ENCODE measurements at places on chromosomes 7 and 10.

DNA sequence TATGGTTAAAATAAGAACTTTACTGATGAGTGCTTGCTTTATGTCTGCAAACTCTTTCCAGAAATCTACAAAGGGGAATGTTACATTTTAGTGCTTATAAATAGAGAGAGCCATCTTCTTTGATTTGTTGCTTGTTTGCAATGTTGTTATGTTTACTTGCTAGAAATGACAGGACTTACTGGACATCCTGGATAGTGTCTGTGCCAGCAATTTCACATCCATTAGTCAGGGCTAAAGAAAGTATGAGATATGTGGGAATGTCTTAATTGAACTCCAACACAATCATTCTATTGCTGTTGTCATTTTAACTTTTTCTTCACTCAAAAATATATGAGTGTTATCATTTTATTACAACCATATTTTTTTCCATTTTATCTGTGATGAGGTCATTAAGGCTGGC is 453.2 kb downstream of the TNS3 start:
- no peak for DNase-seq

DNA sequence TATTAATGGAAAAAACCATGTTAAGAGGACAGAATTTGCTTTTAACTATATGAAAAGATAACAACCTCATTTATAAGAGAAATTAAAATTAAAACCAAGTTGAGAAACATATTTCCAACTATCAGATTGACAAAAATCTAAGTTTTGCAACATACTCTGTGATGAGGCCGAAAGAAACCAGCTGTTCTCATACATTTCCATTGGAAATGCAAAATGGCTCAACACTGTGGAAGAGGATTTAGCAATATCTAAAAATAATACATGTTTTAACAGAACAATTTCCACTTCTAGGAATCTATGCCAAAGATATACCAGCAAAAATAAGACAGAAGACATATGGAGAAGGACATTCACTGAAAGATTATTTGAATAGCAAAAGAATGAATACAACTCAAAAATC is 268.8 kb downstream of the DYNC1I1 start:
- no peak for DNase-seq

- peak; percentile 72 for DNase-seq
Measured at GRCh38 chr7:16739863-16740622, 13.5 kb upstream of the TSPAN13 start.

DNA sequence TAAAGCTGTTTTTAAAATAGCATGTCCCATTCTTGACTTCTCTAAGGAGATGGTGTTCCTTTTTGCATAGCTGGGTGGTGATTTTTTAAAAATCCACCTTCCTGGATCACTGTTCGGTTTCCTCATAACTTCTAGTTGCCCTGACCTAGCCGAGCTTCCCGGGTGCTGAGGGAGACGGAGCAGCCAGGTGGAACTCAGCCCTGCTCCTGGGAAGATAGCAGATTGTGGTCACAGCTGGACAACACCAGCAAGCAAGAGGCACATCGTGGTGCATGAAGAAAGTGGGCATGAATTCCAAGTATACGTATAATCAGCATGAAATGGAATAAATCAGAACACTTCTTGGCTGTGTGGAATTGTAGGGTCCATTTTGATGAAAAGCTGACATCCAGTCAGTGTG is 73.5 kb upstream of the RSU1 start:
- DNase-seq, result no peak

DNA sequence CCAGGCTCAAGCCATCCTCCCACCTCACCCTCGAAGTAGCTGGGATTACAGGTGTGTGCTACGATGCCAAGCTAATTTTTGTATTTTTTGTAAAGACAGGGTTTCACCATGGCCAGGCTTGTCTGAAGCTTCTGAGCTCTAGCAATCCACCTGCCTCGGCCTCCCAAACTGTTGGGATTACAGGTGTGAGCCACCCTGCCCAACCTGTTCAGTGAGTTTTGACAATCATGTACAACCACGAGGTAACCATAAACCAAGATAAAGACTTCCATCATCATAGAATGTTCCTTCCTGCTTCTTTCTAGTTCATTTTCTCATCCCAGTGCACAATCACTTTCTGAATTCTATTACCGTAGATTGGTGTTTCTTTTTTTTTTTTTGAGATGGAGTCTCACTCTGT is 30.5 kb upstream of the MKRN1 start:
- no peak for DNase-seq

- no peak for DNase-seq
Measured at GRCh38 chr7:105131033-105131656, 117.1 kb downstream of the KMT2E start.

DNA sequence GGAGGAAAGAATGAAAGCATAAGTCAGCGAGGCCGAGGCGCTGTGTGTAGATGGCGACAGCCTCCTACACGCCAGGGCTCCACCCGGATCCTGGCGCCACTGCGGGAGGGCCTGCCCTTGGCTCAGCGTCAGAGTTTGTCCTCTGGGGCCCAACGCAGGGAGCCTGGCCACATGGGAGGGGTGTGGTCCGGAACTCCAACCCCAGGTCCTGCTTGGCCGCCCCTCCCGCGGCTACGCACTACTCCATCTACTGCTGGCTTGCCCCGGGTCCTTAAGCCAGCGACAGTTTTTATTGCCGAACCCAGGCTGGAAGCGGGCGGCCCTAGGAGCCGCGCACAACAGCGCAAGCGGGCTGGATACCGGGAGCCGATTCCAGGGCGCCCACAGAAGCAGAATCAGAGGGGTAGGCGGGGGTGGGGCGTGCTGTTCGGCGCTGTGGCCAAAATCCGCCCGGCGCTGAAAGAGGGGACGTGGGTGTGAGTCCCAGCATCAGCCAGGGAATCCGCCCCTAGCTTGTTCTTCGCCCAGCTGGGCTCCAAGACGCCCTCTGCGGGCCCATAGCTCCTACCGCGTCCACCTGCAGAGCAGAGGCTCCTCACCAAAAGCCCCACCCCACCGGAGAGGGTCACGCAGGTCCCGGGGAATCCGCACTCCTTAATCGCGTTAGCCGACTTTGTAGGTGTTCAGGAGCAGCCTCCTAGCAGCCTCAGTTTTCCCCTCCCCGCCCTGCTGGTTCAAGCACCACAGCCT is 4.5 kb downstream of the KAZALD1 start:
- DNase-seq, result no peak

DNA sequence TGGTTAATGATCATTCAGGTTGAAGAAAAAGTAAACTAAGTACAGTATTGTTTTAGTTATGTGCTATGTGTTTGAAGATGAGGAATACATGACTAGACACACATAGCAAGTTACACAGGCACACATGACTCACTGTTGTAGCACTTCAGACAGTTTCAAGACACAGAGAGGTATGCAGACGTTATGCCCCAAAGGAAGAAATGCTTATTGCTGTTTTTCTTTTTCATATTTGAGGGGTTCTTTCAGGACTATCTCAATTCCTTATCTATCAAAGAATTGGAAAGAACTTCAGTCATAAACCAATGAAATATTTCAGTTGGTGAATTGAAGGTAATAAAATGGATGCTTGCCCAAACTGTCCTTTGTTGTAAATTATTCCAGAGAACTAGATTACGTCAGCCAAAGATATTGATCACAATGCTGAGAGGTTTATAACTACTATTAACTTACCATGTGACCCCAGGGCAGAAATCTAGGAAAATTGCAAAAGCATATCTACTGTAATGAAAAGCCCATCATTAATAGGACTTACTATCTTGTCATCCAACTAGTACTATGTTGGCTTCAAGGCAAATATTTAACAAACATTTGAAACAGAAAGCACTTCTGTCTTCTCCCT is 61.2 kb upstream of the CAPZA2 start:
- DNase-seq, result no peak

DNA sequence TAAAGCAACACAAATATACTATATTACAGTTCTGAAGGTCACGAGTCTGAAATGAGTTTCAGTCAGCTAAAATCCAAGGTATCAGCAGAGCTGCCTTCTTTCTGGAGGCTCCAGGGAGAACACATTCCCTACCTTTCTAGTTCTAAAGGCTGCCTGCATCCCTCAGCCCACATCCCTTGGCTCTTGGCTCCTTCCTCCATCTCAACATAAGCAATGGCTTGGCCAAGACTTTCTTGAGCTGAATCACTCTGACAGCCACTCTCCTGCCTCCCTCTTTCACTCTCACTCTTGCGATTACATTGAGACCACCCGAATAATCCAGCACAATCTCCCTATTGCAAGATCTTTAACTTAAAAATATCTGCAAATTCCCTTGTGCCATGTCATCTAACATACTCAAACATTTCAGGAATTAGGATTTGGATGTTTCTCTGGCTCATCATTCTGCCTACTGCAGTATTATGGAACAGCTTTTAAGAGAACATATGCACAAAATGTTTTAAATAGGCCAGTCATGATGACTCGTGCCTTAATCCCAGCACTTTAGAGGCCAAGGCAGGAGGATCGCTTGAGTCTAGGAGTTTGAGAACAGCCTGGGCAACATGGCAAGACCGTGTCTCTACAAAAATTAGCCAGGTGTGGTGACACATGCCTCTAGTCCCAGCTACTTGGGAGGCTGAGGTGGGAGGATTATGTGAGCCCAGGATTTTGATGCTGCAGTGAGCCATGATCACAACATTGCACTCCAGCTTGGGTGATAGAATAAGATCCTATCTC is 144.2 kb upstream of the VSTM2A start:
- DNase-seq, result no peak

DNA sequence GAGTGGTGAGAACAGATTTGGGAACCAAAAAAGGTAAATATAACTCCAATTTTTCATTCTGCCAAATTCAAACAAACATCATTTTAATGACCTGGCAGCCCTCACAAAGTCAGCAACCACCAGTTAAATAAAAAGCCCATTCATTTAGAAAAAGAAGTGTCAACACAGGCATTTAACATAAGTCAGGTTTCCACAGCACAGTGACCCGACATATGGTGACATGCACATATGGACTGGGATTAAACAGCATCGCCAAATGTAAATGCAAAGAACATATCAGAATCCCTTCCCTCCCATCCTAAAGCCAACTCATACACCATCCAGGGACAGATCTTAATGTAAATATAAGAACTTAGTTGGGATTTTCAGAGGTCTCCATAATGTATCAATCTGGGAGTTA is 293.2 kb downstream of the FGFR2 start:
- DNase-seq, result no peak

GRCh38 chr10:58723966-58724365 is 211.3 kb downstream of the BICC1 start:
- no peak for DNase-seq

GRCh38 chr10:29064680-29065079 is 224.2 kb upstream of the LYZL1 start:
- no peak for DNase-seq

DNA sequence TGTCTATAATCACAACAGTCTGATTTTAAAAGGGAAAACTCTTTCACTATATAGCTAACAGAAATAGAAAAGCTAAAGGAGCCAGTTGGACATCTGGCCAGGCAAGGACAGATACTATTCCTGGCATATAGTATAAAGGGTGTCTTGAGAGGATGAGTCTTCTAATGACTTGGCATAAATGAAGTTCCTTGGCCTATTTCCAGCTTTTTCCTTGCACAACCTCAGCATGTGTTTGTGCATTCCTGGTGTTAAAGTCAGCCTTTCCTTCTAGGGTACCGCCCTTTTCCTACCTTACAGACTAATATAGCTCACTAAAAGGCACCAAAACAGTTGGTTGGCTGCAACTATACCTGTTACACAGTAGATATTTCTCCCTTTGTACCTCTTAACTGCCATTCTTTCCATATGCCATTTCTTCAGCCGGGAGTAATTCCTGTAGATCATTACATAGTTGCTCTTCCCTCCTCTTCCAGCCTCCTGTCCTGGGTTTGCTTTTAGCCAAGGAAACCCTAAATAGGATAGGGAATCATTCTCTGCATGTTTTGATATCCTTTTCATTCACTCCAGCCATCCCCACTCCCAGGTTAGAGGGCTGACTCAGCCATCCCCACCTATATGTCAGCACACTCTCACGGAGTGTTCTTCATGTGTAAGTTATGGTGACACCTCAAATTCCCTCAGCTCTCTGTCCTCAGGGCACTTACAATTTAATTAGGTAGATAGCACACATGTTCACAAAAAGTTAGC is 102.1 kb upstream of the MDFIC start:
- DNase-seq, result peak; percentile 80

- DNase-seq, result no peak
Measured at GRCh38 chr10:108469940-108470339, 1305.4 kb upstream of the SORCS1 start.

DNA sequence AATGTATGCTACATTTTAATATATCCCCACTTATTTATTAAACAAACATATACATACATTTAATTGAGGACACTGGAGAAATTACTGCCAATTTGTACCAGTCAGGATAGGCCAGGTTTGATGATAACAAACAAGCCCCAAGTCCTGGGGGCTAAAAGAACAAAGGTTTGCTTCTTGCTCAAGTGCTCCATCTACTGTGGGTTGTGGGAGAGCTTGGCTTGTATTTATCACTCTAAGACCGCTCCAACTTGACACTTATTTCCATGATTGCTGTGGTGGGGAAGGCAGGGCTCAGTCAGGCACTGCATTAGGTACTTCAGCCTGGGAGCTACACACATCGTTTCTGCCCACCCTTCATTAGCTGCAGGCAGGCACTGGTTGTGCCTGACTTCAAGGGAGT is 136.6 kb upstream of the ZNF32 start:
- no peak for DNase-seq

- DNase-seq, result no peak
Measured at GRCh38 chr10:77993620-77994019, 35.7 kb downstream of the POLR3A start.

GRCh38 chr7:72297636-72298035 is 114.5 kb downstream of the CALN1 start:
- no peak for DNase-seq

DNA sequence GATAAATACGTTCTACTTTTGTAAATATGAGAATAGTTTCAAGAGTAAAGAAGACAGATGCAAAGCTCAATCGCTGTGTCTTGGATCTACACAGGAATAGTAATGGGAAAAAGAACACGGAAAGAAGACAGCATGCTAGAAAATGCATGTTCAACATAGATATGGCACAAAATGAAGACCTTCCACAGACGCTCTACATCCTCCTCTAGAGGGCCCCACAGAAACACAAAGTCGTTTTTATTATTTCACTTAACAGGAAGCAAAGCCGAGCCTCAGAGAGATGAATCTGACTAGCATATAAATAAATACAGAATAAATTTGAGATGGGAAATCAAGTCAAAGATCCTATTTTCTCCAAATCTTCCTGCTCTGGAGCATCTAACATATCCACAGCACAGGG is 292.6 kb downstream of the PARD3 start:
- DNase-seq, result no peak

- DNase-seq, result no peak
Measured at GRCh38 chr10:451021-451471, 238.4 kb downstream of the DIP2C start.

GRCh38 chr7:30907527-30908267 is 4.0 kb upstream of the AQP1 start:
- no peak for DNase-seq

DNA sequence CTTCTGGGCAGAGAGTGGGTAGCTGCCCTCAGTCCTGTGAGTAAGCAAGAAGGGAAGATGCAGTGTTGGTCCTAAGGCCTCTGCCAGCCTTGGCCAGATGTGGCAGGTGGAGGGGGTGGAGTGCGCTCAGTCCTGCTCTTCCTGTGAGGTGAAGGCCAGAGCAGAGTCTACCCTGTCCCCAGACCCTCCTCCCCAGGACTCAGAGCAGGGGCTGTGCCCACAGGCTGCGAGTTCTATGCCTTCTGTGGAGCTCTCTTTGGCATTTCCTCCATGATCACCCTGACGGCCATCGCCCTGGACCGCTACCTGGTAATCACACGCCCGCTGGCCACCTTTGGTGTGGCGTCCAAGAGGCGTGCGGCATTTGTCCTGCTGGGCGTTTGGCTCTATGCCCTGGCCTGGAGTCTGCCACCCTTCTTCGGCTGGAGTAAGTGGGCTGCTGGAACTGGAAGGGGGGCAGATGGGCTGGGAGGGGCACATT is 4.0 kb downstream of the OPN4 start:
- no peak for DNase-seq

All from astrocyte of the cerebellum (primary cell).